ENCODE measurements at places on chromosomes 5 and 9.

GRCh38 chr9:16221366-16221765 is 649.1 kb downstream of the BNC2 start:
- no peak for DNase-seq

DNA sequence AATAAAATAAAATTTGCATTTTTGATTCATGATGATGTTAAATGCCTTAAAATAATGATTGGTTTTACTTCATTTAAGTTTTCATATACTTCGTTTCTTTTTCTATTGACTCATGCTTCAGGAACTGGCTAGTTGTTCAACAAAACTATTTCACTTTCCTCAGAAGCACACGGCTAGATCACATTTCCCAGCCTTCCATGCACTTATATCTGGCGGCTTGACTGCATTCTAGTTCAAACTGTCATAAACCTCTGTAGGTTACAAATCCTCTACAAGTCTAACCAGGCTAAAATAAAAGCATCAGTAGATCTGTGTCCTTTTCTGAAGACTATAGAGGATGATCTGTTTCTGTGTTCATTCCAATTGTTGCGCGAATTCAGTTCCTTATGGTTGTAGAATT is 46.3 kb upstream of the CNTLN start:
- no peak for DNase-seq

DNA sequence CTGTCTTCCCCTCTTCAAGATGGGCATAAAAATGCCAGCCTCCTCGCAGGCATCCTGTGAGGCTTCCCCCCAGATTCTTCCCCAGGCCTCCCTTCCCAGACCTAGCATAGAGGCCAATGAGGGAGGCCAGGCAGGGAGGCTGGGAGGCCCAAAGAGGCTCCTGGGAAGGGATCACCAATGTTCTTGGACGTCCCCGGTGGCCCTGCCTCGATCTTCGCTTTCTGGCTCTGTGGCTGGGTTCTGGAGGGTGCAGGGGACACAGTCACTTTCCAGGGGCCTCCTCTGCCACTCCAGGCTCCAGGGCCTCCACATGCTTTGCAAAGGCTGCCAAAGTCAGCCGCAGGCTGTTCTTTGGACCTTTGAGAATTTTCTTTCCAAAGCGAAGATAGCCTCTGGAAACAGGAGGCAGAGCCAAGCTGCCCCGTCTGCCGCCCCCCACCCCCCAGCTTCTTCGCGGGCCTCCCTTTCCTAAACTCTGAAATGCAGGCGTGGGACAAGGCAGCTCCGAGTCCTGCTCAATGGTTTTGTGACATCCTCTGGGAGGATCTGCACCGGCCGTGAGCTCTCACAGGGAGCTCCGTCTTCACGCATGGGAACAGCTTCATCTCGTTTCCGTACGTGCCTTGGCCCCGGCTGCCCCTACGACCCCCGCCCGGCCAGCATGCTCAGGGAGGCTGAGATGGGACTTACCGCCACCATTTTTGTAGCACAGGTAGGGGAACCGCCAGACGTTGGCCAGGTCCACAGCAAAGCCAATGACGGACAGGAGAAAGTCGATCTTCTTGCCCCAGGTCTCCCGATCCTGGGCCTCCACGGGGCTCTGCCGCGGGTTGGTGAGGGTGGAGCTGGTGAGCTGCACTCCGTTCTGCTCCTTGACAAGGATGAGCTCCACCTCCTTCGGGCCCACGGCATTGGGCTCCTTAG is 2.8 kb downstream of the SLC6A3 start:
- DNase-seq = no peak

- DNase-seq = no peak
Measured at GRCh38 chr5:126002222-126002897, 420.8 kb upstream of the GRAMD2B start.

GRCh38 chr5:141882594-141883183 is 4.5 kb upstream of the PCDH1 start:
- no peak for DNase-seq

GRCh38 chr9:134690946-134691694 is 49.5 kb downstream of the COL5A1 start:
- DNase-seq = no peak

DNA sequence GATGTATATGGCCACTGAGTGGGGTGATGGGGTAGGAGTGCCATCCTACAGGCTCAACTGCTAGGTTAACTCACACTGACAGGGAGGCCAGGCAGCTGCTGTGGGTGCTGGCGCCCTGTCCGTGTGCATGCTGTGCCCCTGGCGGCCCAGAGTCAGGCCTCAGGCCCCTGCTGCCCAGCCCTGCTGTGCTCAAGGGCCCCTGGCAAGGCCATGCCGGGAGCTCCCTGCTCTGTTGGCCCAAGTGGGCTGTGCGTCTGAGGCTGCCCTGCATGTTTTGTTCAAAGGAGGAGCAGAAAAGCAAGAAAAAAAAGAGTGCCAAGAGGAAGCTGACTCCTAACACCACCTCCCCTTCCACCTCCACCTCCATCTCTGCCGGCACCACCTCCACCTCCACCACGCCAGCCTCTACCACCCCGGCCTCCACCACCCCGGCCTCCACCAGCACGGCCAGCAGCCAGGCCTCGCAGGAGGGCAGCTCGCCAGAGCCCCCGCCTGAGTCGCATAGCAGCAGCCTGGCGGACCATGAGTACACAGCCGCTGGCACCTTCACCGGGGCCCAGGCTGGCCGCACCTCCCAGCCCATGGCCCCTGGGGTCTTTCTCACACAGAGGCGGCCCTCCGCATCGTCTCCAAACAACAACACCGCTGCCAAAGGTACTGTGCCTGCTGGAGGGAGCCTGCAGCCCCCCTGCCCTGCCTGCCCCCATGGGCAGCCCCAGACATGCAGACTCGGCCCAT is 100.1 kb downstream of the PHF2 start:
- no peak for DNase-seq

- no peak for DNase-seq
Measured at GRCh38 chr5:9387879-9388278, 158.0 kb downstream of the SEMA5A start.

DNA sequence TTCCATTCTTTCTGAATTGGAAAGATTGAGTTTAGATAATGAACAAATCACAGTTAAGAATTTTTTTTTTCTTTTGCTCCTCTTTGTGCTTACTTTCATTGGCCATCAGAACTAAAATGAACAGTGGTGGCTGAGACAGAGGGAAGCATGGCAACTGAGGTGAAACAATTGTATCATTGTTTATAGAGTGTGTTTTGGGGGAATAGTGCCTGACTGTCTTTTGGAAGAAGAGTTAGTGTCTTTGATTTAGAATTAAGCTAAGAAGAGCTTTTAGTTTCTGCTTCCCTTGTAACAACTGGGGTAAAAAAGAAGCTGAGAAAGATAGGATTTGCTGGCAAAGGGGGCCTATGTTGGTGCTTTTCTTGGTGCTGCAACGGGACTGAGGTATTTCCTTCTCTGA is 24.0 kb downstream of the HSD17B4 start:
- no peak for DNase-seq

DNA sequence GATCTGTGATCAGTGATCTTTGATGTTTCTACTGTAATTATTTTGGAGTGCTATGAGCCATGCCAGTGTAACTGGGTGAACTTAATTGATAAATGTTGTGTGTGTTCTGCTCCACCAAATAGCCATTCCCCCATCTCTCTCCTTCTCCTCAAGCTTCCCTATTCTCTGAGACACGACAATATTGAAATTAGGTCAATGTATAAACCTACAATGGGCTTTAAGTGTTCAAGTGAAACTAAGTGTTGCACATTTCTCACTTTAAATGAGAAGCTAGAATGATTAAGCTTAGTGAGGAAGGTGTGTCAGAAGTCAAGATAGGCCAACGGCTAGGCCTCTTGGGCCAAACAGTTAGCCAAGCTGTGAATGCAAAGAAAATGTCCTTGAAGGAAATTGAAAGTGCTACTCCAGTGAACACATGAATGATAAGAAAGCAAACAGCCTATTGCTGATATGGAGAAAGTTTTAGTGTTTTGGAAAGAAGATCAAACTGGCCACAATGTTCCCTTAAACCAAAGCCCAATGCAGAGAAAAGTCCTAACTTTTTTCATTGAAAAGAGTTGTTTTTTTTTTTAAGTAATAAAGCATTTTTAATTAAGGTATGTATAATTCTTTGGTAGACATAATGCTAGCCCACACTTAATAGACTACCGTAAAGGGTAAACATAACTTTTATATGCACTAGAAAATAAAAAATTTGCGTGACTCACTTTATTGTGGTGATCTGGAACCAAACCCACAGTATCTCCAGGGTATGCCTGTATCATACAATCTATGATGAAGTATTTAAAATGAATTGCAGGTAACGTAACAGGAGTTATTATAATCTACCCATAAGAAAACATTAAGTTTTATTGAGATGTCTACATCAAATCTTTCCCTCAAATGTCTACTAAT is 42.5 kb upstream of the ALDH1A1 start:
- no peak for DNase-seq

- DNase-seq = no peak
Measured at GRCh38 chr9:33177639-33178038, 10.5 kb upstream of the B4GALT1 start.

DNA sequence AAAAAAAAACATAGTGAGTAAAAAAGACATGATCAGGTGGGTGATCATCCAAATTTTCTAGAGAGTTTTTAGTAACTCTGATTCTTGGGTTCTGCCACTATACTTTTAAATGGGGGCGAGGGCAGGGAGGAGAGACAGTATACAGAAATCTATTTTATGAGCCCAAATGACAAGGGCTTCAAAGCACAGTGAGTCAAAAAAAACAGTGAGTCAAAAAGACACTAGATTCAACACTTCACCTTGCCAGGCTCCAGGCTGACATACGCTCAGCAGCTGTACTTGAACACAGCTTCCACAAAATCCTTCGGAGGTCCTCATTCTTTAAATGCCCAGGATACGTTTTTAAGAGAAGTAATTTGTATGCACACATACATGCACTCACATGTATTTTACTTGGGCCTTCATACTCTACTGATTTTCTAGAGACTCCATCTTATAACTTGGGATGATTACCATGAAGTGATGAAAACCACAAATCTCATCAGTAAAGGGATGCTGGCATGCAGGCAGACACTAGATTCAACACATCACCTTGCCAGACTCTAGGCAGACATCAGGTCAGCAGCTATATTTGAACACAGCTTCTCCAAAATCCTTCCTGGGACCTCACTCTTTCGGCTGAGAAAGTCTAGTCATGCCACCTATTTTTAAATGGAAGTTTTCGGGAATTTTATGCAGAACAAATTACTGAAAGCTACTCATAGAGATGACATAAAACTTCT is 28.8 kb downstream of the NR3C1 start:
- DNase-seq = no peak

GRCh38 chr9:92094655-92095054 is 20.6 kb downstream of the SPTLC1 start:
- DNase-seq = no peak

DNA sequence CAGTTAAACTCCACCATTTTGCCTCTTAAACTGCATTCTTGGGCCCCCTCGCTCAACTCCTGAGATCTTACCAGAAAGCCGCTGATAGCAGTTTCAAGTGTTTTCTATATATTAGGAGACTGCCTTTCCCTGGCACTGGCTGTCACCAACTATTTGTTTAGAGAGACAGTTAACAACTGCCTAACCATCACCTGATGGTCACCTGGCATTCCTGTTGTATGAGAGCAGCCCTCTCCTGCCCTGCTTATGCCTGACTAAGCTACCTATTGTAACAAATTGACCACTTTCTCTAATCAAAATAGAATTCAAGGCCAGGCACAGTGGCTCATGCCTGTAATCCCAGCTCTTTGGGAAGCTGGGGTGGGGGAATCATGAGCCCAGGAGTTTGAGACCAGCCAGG is 28.0 kb upstream of the SIL1 start:
- DNase-seq = no peak

- DNase-seq = no peak
Measured at GRCh38 chr5:21654-22233, 70.2 kb upstream of the PLEKHG4B start.

DNA sequence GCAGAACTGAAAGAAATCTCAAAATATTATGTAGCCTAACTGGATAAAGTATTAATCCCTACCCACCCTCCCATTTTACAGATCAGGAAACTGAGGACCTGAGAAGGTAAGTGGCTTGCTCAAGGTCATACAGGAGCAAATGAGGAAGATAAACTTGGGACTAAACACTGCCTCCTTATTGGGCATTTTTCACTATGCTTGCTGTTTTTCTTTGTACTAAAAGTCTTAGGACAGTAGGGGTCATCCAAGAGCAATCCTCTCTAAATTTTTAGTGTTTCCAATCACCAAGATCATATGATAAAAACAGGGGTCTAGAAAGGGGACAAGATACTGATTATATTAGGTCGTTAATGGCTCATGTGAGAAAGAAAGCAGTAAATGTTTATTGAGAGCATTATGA is 80.8 kb downstream of the RORB start:
- DNase-seq = no peak

- DNase-seq = no peak
Measured at GRCh38 chr9:129052592-129052991, 16.2 kb downstream of the MIGA2 start.

- DNase-seq = no peak
Measured at GRCh38 chr5:138762110-138762509, 8.9 kb downstream of the CTNNA1 start.

- DNase-seq = no peak
Measured at GRCh38 chr5:14741131-14741530, 76.6 kb downstream of the OTULIN start.

GRCh38 chr5:172133359-172134029 is 54.5 kb downstream of the STK10 start:
- no peak for DNase-seq

GRCh38 chr5:68374796-68375518 is 159.4 kb downstream of the PIK3R1 start:
- no peak for DNase-seq

GRCh38 chr5:142827934-142828576 is 57.9 kb downstream of the ARHGAP26 start:
- DNase-seq = no peak

- no peak for DNase-seq
Measured at GRCh38 chr5:158155811-158156505, 297.0 kb upstream of the CLINT1 start.

GRCh38 chr5:2242539-2242938 is 359.8 kb upstream of the IRX4 start:
- DNase-seq = no peak

DNA sequence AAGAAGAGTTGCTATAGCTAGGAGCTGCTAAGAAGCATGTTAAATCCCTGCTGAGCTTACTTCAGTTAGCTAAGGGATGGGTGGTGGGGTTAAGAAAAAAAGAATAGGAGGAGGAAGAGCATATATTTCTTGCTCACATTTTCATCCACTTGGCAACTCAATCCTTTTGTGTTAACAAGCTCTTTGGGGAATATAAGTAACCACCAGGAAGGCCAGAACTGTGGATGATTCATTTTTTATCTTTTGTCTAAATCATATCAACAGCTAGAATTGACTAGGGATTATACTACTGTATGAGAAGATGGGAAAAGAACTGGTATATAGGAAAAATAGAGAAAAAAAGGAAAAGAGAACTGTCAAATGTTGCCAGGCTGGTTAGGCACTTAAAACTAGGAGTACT is 555.3 kb upstream of the ARRDC3 start:
- DNase-seq = no peak

DNA sequence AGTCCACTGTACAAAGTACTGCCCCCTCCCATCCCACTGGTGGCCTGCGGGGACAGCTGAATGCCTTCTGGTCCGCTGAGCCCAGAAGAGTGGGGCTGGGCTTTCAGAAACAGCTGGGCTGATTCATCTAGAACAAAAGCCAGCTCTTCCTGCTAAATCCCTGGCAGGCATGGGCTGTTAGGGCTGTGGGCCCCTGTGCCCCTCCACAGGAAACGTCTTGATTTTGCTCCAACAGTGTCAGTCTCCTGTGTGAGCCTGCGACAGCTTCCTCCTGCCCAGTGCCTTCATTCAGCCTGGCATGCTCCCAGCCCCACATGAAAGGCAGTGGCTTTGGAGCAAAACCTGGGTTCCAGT is 6.9 kb upstream of the GSN start:
- no peak for DNase-seq

- no peak for DNase-seq
Measured at GRCh38 chr5:88142886-88143692, 125.6 kb downstream of the TMEM161B start.

Data from activated CD4-positive, CD25-positive, alpha-beta regulatory T cell (primary cell).